A549 treated with GW870086 at 1 μM for 4 hours (cell line): ENCODE measurements at places on chromosomes 12 and 14. TPM values are rescaled to one million over a fixed set of nuclear protein-coding genes. Genes with fewer than 3 reads are reported as not detected.

ACVRL1 gene
- 0.05 to 0.14 TPM in 2 of 5 replicates, not detected in the others for total RNA-seq

MAP3K9 gene
- total RNA-seq, result 4.2 to 6.7 TPM (median 6.1 TPM) in 5 replicates

SRRM4 gene
- total RNA-seq, result not detected in 5 replicates

TMCC3 gene
- total RNA-seq, result 0.88 to 1.8 TPM (median 1.2 TPM) in 5 replicates

GPRC5D gene
- total RNA-seq, result 0.22 TPM in 1 of 5 replicates, not detected in the others

PCED1B gene
- total RNA-seq, result 21.5 to 24.1 TPM (median 23.5 TPM) in 5 replicates

TOMM20L gene
- not detected in 5 replicates for total RNA-seq

MGP gene
- total RNA-seq, result not detected in 5 replicates

ADCY4 gene
- total RNA-seq, result not detected in 5 replicates

CMKLR1 gene
- total RNA-seq, result 0.05 TPM in 2 of 5 replicates, not detected in the others

DNAJC22 gene
- 18.4 to 21.5 TPM (median 20.7 TPM) in 5 replicates for total RNA-seq

KLRC3 gene
- 0.41 to 0.42 TPM in 2 of 5 replicates, not detected in the others for total RNA-seq

DPPA3 gene
- total RNA-seq, result not detected in 5 replicates

SP7 gene
- 0.08 to 0.10 TPM (median 0.10 TPM) in 3 of 5 replicates, not detected in the others for total RNA-seq

KLHL33 gene
- not detected in 5 replicates for total RNA-seq

JPH4 gene
- total RNA-seq, result 0.03 to 0.10 TPM (median 0.07 TPM) in 3 of 5 replicates, not detected in the others

CCDC177 gene
- total RNA-seq, result 0.02 to 0.07 TPM (median 0.06 TPM) in 3 of 5 replicates, not detected in the others

G2E3 gene
- 9.7 to 18.4 TPM (median 16.5 TPM) in 5 replicates for total RNA-seq

BATF gene
- total RNA-seq, result not detected in 5 replicates

TMTC1 gene
- total RNA-seq, result 0.05 to 0.12 TPM (median 0.06 TPM) in 4 of 5 replicates, not detected in the other

RNASE2 gene
- not detected in 5 replicates for total RNA-seq

AMHR2 gene
- total RNA-seq, result 0.75 to 1.9 TPM (median 1.1 TPM) in 5 replicates

PEBP1 gene
- 221 to 286 TPM (median 273 TPM) in 5 replicates for total RNA-seq

KRT78 gene
- total RNA-seq, result 0.06 to 0.25 TPM in 2 of 5 replicates, not detected in the others

KRT82 gene
- total RNA-seq, result not detected in 5 replicates

ASCL1 gene
- 0.05 TPM in 1 of 5 replicates, not detected in the others for total RNA-seq

ZFP36L1 gene
- total RNA-seq, result 114 to 173 TPM (median 166 TPM) in 5 replicates

CMA1 gene
- not detected in 5 replicates for total RNA-seq

OR6C2 gene
- total RNA-seq, result not detected in 5 replicates

CLEC4C gene
- not detected in 5 replicates for total RNA-seq

JDP2 gene
- 16.1 to 22.9 TPM (median 22.2 TPM) in 5 replicates for total RNA-seq

ORAI1 gene
- 20.7 to 37.8 TPM (median 34.7 TPM) in 5 replicates for total RNA-seq

CLEC1A gene
- not detected in 5 replicates for total RNA-seq

ABCC9 gene
- total RNA-seq, result 0.01 TPM in 1 of 5 replicates, not detected in the others

FBRSL1 gene
- 62.2 to 94.9 TPM (median 92.4 TPM) in 5 replicates for total RNA-seq

GDF11 gene
- 2.6 to 4.8 TPM (median 4.0 TPM) in 5 replicates for total RNA-seq

CLEC6A gene
- not detected in 5 replicates for total RNA-seq

ADAM21 gene
- total RNA-seq, result 0.05 to 0.06 TPM (median 0.05 TPM) in 3 of 5 replicates, not detected in the others

PLXNC1 gene
- total RNA-seq, result 0.03 to 0.17 TPM (median 0.13 TPM) in 5 replicates

STYK1 gene
- 0.15 to 0.61 TPM (median 0.30 TPM) in 5 replicates for total RNA-seq

PRPH gene
- 1.6 to 2.1 TPM (median 2.0 TPM) in 5 replicates for total RNA-seq
